ENCODE measurements at places on chromosomes 12 and 14.

- no peak for DNase-seq
These were observed 8.2 kb downstream of the VDR start for GRCh38 chr12:47896633-47897032.

GRCh38 chr14:101040538-101041442 is 137.3 kb upstream of the RTL1 start:
- DNase-seq: no peak

- DNase-seq: no peak
These were observed 13.0 kb downstream of the TOMM20L start for GRCh38 chr14:58408681-58409215.

GRCh38 chr14:96826818-96827217 is 29.6 kb downstream of the VRK1 start:
- no peak for DNase-seq

Measured in activated naive CD4-positive, alpha-beta T cell treated with Interleukin-2 at 50 U/mL for 16 hours (primary cell).